GM12892 (cell line): ENCODE measurements at places on chromosomes 12 and 14.

- DNase-seq, result no peak
These were observed 66.9 kb upstream of the ACTN1 start for GRCh38 chr14:69045857-69046475.

DNA sequence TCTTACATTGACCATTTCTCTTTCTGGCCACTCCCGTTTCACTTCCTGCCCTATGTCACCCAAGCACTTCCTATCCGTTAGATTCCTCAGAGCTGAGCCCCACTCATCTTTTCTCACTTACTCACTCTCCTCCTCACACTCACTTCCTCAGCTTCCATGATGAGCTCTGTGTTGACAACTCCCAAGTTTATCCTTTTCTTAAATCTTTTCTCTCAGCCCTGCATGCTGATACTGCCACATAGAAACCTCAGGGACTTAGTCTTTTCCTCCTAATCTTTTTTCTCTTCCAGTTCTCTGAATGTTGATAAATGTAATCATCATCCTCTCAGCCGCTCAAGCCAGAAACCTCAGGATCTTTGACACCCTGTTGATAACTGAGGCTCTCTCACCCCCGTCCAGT, 99.6 kb downstream of the ANO6 start:
- no peak for DNase-seq

DNA sequence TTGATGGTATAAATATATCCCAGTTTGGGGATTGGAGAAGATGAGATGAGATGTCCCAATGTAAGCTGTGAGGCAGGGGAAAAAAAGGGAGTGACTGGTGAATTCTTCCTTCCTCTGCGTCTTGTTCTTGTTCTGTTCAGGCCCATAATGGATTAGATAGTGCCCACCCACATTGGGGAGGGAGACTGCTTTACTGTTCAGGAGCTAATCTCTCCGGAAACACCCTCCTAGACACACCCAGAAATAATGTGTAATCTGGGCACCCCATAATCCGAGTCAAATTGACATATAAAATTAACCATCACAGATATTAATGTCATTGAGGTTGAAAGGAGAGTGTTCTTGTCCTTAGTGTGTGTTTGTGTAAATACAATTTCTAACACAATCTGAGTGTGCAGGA, 29.3 kb downstream of the ETV6 start:
- no peak for DNase-seq

GRCh38 chr14:103547941-103548462, 14.5 kb downstream of the BAG5 start:
- no peak for DNase-seq

DNA sequence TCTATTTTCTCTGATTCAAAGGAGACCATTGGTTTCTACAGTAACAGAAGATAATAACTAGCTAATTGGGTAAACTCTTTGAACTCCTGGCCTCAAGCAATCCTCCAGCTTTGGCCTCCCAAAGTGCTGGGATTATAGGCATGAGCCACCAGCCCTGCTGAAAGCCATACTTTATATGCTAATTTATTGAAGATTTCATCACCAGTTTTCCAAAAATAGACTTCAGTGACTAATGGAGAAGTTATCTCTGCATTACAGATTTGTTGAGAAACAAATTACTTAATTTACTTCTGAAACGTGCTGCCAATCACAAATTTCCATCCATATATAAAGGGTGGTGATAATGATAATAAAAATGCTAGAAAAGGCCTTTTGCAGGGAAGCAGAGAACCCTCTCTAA, 1758.1 kb upstream of the SEL1L start:
- no peak for DNase-seq

GRCh38 chr12:50220363-50220995, 53.3 kb upstream of the CERS5 start:
- peak; percentile 31 for DNase-seq

DNA sequence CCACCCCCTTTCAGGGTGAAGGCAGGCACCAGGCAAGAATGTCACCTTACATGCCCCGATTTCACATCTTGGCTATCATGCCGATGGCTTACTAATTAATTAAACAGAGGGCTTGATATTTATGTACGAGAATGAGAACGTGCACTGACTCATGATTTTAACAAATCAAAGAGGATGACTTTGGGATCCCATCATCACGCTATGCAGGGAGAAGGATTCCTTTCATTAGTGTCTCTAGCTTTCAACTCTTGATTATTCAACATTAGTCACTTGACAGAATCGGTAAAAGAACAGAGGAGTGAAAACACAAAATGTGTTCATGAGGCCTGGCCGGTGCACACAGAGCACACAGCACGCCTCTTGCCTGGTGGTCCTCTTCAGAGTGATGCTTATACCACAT, 80.6 kb downstream of the PRKAB1 start:
- DNase-seq, result no peak

DNA sequence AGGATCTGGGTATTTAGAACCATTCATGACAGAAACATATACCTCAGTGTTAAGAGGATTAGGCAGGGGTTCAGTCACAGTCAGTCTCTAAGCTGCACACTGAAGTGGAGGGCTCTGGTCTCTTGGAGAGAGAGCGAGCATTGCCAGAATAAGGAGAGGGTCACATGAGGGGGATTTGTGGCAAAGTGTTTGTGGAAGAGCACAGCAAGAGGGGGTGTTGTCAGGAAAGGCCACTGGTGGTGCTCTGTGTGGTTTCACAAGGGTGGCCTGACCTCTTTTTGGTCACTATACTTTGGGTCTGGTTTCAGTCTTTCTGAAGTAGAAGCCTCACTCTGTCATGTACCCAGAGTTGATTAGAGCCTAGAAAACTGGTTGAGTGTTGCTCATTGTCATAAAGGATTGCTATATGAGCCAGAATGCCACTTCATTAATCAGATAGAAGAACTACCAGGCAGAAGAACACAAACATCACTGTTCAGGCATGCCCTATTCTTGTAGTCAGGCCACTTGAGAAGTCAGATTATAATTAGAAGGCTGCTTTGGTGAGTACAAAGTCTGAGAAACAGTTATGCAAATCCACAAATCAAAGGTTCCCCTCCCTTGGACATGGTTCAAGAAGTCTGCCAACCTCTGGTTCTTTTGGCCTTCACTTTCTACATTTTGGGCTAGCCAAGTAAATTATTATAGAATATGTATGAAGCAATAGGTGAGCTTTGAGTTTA, 8.4 kb downstream of the TMEM19 start:
- peak; percentile 18 for DNase-seq

DNA sequence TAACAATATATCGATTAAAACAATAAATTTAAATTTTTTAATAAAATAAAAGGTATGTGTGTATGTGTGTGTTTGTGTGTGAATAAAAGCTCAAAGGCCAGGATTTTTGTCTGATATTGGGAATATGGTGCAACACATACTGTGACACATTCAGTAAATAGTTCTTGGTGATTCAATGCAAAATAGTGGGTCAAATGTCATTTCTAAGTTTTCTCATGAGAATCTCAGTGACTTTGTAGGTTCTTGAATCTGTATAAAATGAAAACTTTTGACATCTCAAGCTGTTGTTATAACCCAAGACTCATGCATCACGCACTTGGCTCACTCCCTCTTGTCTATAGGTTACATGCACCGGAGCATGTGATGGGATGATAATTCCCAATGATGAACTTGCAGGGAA, 16.2 kb upstream of the MED6 start:
- no peak for DNase-seq

- no peak for DNase-seq
These were observed 42.4 kb downstream of the PDE3A start for GRCh38 chr12:20410734-20411133.

GRCh38 chr12:72511498-72511897, 239.3 kb downstream of the TRHDE start:
- DNase-seq, result no peak

- no peak for DNase-seq
These were observed 9.0 kb upstream of the NUMB start for GRCh38 chr14:73467377-73467776.

GRCh38 chr12:91261820-91262676, 79.4 kb upstream of the DCN start:
- no peak for DNase-seq

GRCh38 chr12:98182821-98183220, 332.6 kb upstream of the TMPO start:
- no peak for DNase-seq

GRCh38 chr14:59997449-59997848, 77.5 kb downstream of the LRRC9 start:
- DNase-seq, result no peak

GRCh38 chr12:78885466-78885865, 20.9 kb downstream of the SYT1 start:
- DNase-seq, result no peak

- DNase-seq, result no peak
These were observed 28.3 kb downstream of the TMPO start for GRCh38 chr12:98543701-98544100.

DNA sequence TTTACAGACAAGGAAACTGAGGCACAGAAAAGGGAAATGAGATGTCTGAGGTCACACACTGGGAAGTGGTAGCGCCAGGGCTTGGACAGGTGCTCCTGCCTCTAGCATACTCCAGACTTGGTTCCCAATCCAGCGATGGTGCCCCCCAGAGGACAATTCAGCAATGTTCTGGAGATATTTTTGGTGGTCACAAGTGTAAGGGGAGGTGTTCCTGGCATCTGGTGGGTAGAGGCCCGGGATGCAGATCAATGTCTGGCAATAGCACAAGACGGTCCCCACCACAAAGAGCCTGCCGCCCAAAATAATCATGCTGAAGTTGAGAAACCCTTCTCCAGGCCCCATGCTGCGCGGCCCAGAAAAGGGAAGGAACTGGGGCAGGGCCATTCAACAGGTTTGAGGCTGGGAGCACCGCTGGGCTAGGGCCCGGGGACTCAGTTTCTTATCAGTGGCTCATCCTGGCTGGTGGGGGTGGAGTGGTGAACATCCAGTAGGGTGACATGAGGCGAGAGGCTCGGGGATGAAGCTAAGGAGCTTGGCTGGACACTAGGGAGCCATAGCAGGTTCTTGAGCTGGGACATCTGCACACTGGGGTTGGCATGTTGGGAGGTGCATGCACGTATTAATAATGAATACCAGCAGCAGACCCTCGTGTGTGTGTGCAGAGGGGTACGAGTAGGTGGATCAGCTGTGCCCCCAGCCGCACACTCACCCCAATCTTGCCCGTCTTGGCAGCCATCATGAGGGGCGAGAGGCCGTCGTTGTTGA, 35.1 kb downstream of the TRPV4 start:
- DNase-seq, result no peak
